ENCODE measurements at places on chromosomes 5 and 9.

GRCh38 chr5:139901251-139901575 lies 105.6 kb downstream of the PSD2 start:
- peaks cover 7% of the 10 kb centered on the region for H3K4me1 ChIP-seq
- no peak for DNase-seq
- H3K36me3 ChIP-seq: no peaks in the 10 kb centered on the region
- no peak overlapping the region for H3K27ac ChIP-seq
- no peak overlapping the region for H3K4me3 ChIP-seq

- DNase-seq: peak; percentile 43
- H3K4me3 ChIP-seq: no peak overlapping the region
- H3K36me3 ChIP-seq: no peaks in the 10 kb centered on the region
- H3K27ac ChIP-seq: no peak overlapping the region
- H3K4me1 ChIP-seq: no peaks in the 10 kb centered on the region
These were observed 87.5 kb downstream of the TTLL11 start for GRCh38 chr9:122005597-122005996.

- H3K4me3 ChIP-seq: no peak overlapping the region
- no peaks in the 10 kb centered on the region for H3K36me3 ChIP-seq
- DNase-seq: no peak
- H3K27ac ChIP-seq: no peak overlapping the region
- H3K4me1 ChIP-seq: peaks cover 4% of the 10 kb centered on the region
These were observed 31.7 kb upstream of the CDKN2B start for GRCh38 chr9:22040760-22041159.

- no peak for DNase-seq
- H3K27ac ChIP-seq: no peak overlapping the region
- H3K4me1 ChIP-seq: peaks cover 6% of the 10 kb centered on the region
- H3K27me3 ChIP-seq: no peaks in the 10 kb centered on the region
- H3K36me3 ChIP-seq: no peaks in the 10 kb centered on the region
These were observed 1.6 kb downstream of the GTF3C4 start for GRCh38 chr9:132671620-132672412.

- H3K4me1 ChIP-seq: peaks cover 3% of the 10 kb centered on the region
- no peak overlapping the region for H3K27ac ChIP-seq
- no peaks in the 10 kb centered on the region for H3K36me3 ChIP-seq
- no peaks in the 10 kb centered on the region for H3K27me3 ChIP-seq
- DNase-seq: no peak
These were observed 81.2 kb downstream of the ALDH1A1 start for GRCh38 chr9:72871685-72872084.

GRCh38 chr9:87842878-87843585 lies 39.6 kb upstream of the SPATA31E1 start:
- H3K36me3 ChIP-seq: no peaks in the 10 kb centered on the region
- H3K27me3 ChIP-seq: no peaks in the 10 kb centered on the region
- no peak overlapping the region for H3K27ac ChIP-seq

DNA sequence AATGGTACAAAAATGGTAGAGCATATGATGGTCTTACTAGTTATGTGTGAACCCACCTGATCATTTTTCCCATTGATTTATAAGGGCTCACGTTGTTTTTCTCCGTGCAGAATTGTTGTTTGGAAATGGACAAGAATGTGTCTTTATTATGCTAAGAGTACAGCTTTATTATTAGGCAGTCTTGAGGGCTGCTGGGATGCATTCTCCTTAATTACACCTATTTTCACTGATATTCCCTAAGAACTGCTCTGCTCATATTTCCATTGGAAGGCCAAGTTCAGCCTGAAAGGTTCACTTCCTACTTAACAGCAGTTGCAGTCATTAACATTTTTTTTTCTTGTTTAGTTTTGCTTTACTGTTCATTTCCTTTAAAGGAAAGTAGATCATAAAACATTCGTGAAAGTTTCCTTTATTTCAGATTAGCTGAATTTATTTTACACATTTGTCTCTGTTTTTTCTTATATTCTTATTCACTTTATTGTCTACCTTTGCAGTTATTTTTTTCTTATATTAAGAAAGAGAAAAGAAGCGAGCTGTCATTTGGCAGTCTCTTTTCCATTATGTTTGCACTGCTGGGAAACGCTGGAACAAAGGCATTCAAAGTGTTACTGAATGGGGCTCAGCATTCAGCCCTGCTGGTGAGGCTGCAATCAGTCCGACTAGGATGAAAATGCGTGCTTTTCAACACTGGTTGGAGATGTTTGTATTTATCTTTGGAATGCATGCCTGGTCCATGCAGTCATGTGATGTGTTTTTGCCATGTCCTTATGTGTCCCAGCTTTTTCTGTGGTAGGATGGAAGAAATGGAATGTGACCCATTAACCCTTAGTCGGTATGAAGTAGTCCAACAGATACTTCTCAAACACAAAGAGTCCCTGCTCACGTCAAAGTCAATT lies 602.7 kb upstream of the ZNF608 start:
- DNase-seq: no peak
- H3K36me3 ChIP-seq: no peaks in the 10 kb centered on the region
- H3K4me3 ChIP-seq: peak overlapping the region; percentile 3

DNA sequence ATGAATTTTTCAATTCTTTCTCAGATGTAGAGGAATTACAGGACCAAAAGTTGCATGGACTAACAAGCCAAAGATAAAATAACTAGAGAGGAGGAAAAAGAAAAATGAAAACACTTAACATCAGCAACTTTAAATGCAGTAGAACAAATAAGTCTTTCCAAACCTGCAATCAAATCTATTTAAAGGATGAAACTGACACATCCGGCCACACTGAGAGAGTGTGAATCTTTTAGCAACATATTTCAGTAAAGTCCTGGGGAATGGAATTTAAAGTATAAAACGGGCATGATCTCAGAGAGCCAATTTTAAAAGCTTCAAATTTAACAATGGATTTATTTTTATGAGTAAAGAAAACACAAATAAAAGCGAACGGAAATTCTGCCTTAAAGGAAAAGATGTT lies 17.1 kb downstream of the CAST start:
- H3K36me3 ChIP-seq: no peaks in the 10 kb centered on the region
- DNase-seq: no peak
- no peaks in the 10 kb centered on the region for H3K4me1 ChIP-seq
- H3K27me3 ChIP-seq: no peaks in the 10 kb centered on the region
- no peak overlapping the region for H3K27ac ChIP-seq
- no peak overlapping the region for H3K4me3 ChIP-seq

DNA sequence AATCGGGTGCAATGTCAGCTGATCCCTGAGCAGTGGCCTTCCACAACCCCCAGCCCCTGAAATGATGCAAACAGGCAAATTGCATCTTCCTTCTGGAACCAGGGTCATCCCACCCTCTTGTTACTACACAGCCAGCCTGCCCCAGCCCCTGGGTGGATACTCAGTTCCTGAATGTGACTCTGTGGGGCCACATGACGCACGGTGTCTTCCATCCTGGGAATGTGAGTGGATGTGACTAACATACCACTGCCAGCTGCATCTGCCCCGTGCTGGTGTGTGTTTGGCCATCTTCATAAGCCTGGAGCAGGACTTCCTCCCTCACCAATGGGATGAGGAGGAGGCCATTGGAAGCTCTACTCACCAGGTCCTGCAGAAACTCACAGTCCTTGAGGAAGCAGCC lies 257.9 kb upstream of the ADAMTS16 start:
- DNase-seq: no peak
- H3K4me1 ChIP-seq: no peaks in the 10 kb centered on the region
- H3K4me3 ChIP-seq: no peak overlapping the region
- H3K27me3 ChIP-seq: no peaks in the 10 kb centered on the region

GRCh38 chr9:126398403-126399058 lies 71.9 kb downstream of the MVB12B start:
- no peaks in the 10 kb centered on the region for H3K27me3 ChIP-seq
- H3K27ac ChIP-seq: no peak overlapping the region
- H3K4me3 ChIP-seq: no peak overlapping the region
- DNase-seq: no peak
- H3K4me1 ChIP-seq: no peaks in the 10 kb centered on the region

DNA sequence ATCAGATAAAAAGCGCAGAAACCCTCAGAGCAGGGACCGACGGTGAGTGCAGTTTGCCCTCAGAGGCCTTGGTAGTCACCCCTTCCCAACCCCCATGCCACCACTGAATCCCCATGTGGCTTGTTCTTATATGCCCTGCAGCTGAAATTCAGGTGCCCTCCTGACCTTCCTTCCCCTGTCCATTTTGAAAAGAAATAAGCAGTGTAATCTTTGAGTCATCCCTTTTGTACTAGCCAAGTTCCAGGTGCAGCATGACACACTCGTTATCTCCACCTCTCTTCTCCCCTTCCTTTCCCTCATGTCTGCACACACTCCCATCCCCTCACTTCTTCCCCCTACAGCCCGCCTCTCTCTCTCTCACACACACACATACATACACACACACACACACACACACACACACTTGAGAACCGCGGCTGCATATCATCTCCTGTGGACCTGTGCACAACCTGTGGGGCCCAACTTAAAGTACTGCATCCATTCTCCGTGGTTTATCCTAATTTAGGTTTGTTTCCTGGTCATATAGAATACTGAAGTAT lies 53.1 kb downstream of the SYK start:
- no peaks in the 10 kb centered on the region for H3K27me3 ChIP-seq
- DNase-seq: no peak
- no peak overlapping the region for H3K4me3 ChIP-seq

DNA sequence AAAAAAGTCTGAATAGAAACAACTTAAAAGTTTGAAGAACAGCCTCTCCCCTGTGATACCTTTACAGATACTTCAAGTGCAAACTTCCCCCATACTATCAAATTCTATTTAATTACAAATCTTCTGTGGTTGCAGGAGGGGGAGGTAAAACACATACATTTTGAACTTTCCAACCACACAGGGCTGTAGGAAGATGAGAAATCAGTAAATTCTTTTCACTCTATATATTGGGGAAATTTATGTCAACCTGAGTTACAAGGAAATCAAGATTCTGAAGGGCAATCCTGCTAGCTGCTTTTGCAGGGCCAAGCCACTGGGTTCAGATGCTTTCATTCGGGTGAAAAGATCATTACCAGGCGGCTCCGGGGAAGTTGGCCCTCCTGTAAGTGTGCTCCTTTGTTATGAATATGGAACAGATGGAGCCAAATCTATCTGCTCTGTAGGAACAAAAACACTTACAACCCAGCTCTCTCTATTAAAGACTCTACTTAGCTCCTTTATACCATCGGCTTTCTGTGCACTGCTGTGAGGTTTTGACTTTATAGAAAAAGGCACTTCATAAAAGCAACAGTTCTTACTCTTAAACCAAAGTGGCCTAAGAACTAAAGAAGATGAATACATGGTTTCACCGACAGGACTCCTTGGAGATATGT lies 269.1 kb downstream of the EFNA5 start:
- peak overlapping the region; percentile 25 for H3K4me3 ChIP-seq
- no peaks in the 10 kb centered on the region for H3K36me3 ChIP-seq
- DNase-seq: no peak
- no peak overlapping the region for H3K27ac ChIP-seq
- no peaks in the 10 kb centered on the region for H3K27me3 ChIP-seq

- no peaks in the 10 kb centered on the region for H3K36me3 ChIP-seq
- H3K27ac ChIP-seq: no peak overlapping the region
- peak overlapping the region; percentile 100 for H3K4me3 ChIP-seq
- H3K4me1 ChIP-seq: no peaks in the 10 kb centered on the region
- H3K27me3 ChIP-seq: no peaks in the 10 kb centered on the region
These were observed 390 bp upstream of the SNX2 start for GRCh38 chr5:122774519-122774860.

GRCh38 chr9:123508048-123508447 lies 152.1 kb downstream of the CRB2 start:
- no peak for DNase-seq
- H3K4me1 ChIP-seq: no peaks in the 10 kb centered on the region
- H3K4me3 ChIP-seq: no peak overlapping the region

DNA sequence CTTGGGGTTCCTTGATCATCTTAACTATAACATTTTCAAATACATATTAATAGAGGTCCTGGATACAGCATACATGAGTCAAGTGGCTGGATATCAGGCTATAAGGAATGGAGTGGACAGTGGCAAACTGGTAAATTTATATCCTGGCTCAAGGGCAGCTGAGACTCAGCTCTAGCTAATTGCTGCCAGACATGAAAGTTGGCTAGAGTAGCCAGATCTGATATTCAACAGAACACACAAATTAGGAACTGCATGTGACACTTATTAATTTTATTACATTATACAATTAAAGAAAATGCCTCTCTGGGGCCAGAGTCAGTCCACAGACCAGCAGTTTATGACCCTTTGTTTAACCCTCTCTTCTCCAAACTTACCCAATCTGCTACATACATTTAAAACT lies 206.5 kb downstream of the KCTD16 start:
- no peaks in the 10 kb centered on the region for H3K4me1 ChIP-seq
- no peak overlapping the region for H3K4me3 ChIP-seq
- no peak for DNase-seq
- no peaks in the 10 kb centered on the region for H3K36me3 ChIP-seq

- peaks cover 10% of the 10 kb centered on the region for H3K4me1 ChIP-seq
- DNase-seq: no peak
- peaks cover 66% of the 10 kb centered on the region for H3K27me3 ChIP-seq
- no peak overlapping the region for H3K27ac ChIP-seq
- H3K36me3 ChIP-seq: no peaks in the 10 kb centered on the region
These were observed 5.0 kb upstream of the EBF1 start for GRCh38 chr5:159104759-159105144.

DNA sequence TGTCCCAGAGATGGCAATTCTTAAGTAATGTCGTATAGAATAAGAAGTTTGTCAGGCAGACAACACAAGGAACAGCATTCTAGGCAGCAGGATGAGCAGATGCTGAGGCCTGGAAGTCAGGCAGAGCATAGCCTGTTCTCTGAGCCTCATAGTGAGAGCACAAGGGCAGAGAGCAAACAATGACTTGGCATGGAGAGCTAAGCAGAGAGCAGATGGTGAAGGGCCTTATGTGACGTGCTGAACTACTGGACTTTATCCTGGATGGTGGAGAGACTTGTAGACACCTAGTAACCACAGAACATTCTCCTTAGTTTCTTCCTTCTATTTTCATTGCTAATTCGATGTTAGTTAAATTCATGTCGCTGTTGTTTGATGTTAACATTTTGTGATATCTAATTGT lies 60.1 kb downstream of the KCTD16 start:
- H3K4me3 ChIP-seq: no peak overlapping the region
- no peaks in the 10 kb centered on the region for H3K27me3 ChIP-seq
- H3K4me1 ChIP-seq: no peaks in the 10 kb centered on the region
- DNase-seq: no peak
- H3K27ac ChIP-seq: no peak overlapping the region

GRCh38 chr9:123251741-123252140 lies 16.6 kb downstream of the STRBP start:
- no peak for DNase-seq
- H3K36me3 ChIP-seq: no peaks in the 10 kb centered on the region
- H3K4me1 ChIP-seq: no peaks in the 10 kb centered on the region
- H3K4me3 ChIP-seq: no peak overlapping the region
- no peak overlapping the region for H3K27ac ChIP-seq
